CD4-positive, alpha-beta T cell treated with Interleukin-12 subunit alpha and Interleukin-12 subunit beta, for 1 hour (primary cell): ENCODE measurements at places on chromosomes 1 and 21.
A peak's percentile ranks its signal among the peaks of the same experiment; 100 is the strongest.

DNA sequence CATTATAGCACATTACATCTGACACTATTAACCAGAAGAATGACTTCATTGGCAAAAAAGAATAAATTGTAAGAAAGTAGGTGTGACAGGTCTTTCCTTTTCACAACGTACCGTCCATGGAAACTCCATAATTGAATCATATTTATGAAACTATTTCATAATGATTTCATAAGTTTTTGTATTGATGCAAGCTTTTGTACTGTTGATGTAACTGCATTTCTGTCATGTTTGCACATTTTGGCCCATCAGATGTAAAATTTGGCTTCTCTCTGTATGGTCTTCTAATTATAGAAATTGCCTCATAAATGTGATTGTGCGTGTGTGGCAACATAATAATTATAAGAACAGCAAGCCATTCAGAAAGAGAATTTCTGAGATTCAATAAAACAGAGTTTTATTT lies 180.7 kb upstream of the ZNHIT6 start:
- DNase-seq: no peak

DNA sequence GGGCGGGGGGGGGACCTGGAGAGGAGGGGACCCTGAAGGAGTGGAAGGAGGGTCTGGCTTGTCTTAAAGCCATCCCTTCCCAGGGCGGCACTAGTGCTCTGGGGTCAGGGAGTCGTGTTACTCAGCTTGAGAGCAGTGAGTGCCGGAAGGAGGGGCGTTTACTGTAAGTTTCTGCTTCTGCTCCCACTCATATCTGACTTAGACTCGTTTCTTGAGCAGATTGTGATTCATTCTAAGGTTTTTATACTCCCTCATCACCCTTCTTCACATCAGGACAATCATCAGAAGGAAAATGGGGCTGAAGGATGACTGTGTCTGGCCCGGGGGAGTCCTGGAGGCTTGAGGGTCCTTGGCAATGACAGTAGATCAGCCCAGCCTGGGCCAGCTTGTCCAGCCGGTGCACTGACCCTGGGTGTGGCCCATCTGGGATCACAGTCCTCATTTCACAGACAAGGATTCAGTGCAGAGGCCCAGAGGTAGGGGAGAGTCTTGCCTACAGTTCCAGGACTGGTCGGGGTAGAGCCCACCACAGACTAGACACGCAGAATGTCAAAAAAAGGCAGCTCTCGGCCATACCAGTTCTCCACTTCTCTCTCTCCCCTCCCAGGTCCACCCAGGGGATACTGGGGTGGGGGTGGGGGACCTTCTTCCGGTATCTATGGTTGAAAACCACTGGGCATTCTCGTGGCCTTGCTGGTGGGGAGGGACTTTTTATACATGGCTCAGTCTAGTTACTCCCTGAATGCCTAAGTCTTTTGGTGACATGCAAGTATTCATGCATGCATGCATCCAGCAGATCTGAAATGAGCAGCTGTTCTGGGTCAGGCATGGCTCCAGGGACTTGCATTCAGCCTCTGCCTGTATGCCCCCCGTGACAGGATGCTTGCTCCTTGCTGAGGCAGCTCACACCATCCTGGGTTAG lies 5.1 kb downstream of the TNFRSF8 start:
- peak; percentile 30 for DNase-seq

- DNase-seq: no peak
Observed at GRCh38 chr21:46457801-46458314, 833 bp upstream of the DIP2A start.

GRCh38 chr21:31218830-31219608 lies 125.0 kb downstream of the TIAM1 start:
- no peak for DNase-seq

GRCh38 chr1:38029081-38029681 lies 16.6 kb downstream of the UTP11 start:
- DNase-seq: no peak

GRCh38 chr1:8202182-8202905 lies 115.6 kb upstream of the SLC45A1 start:
- no peak for DNase-seq

DNA sequence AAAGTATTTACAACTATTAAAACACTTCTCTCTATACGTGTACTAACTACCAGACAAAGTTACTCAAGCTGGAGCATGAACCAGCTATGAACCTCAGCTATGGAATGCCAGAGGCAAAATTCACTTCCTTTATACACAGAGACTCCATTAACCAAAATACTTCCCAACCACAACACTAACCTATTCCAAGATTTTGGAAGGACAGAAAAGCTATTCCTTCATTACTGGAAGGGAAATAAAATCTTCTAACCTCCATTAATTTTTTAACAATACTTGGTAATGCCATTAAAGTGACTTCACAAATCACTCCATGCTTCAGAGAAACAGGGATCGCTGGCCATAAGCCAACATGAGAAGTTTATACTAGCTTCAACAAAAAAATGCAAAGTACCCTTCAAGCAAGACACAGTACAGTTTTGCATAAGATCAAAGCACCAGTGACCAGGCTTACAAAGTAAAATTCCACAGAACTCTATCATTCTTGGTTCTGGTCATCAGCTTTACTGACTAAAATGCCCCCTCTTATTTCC lies 58.0 kb downstream of the PUM1 start:
- no peak for DNase-seq

- no peak for DNase-seq
Observed at GRCh38 chr1:39331647-39332046, 127.2 kb downstream of the MACF1 start.

- DNase-seq: no peak
Observed at GRCh38 chr1:227306689-227307088, 11.6 kb downstream of the CDC42BPA start.

- DNase-seq: no peak
Observed at GRCh38 chr21:25081096-25081495, 526.2 kb downstream of the MRPL39 start.

- DNase-seq: peak; percentile 53
Observed at GRCh38 chr1:19209439-19209989, 552 bp downstream of the UBR4 start.

DNA sequence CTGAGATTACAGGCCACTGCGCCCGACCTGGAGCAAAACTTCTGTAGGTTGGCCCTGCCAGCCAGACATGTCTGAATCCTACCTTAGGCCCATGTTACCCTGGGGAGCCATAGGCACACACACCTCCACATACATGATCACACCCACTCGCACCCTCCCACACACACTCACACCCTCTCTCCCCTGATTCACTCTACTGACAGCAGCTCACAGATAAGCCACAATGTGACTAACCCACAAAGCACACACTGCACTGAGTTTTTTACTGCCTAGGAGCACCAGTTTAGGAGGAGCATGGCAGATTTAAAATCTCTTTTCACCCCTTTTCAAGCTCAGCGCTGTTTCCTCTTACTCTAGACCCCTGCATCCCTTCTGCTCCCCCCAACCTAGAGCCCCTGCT lies 41.7 kb downstream of the SLC30A1 start:
- DNase-seq: no peak

- DNase-seq: no peak
Observed at GRCh38 chr1:16178596-16179497, 23.0 kb upstream of the EPHA2 start.

DNA sequence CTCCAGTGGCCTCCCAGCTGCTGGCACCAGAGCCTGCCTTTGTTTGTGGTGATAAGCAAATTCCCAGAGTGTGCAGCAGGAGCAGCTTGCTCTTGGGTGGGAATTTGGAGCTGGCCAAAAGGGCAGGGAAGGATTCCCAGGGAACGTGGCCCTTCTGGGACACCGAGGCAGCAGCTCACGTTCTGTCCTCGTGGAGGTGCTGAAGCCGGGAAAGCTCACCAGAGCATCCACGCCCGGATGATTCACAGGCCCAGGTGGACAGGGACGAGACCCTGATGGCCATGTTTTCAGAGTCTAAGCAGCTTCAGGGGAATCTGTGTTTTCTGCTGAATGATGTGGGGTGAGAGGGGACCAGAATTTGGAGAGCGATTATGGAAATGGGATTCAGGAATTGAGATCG lies 19.1 kb upstream of the KLHDC7A start:
- DNase-seq: no peak

- no peak for DNase-seq
Observed at GRCh38 chr21:14591377-14591776, 45.3 kb upstream of the SAMSN1 start.

DNA sequence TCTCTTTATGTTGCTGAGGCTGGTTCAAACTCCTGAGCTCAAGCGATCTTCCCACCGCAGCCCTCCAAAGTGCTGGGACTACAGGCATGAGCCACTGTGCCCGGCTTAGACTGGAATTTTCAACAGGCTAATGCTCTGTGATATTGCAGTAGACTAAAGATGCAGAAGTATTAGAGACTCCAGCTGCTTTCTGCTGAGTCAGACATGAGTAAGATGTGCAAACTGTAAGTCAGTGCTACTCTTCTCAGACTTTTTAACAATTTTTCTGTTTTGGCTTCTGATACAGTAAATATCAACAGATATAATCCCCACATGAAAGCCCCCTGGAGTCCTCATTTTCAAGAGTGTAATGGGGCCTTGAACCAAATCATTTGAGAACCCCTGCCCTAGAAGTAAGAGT lies 29.3 kb upstream of the NLRP3 start:
- DNase-seq: no peak

GRCh38 chr21:34881839-34882371 lies 167.2 kb downstream of the RUNX1 start:
- no peak for DNase-seq

GRCh38 chr1:186763107-186763506 lies 65.6 kb upstream of the PLA2G4A start:
- DNase-seq: no peak
